ENCODE measurements at places on chromosomes 4 and X. TPM values are rescaled to one million over a fixed set of nuclear protein-coding genes. Genes with fewer than 3 reads are reported as not detected.

TFDP3 gene
- polyA plus RNA-seq: not detected

POF1B gene
- 0.91 TPM for polyA plus RNA-seq

MTNR1A gene
- 1.7 TPM for polyA plus RNA-seq

- no peak for DNase-seq
These were observed 92.7 kb downstream of the AFF2 start for GRCh38 chrX:148593146-148593545.

DNA sequence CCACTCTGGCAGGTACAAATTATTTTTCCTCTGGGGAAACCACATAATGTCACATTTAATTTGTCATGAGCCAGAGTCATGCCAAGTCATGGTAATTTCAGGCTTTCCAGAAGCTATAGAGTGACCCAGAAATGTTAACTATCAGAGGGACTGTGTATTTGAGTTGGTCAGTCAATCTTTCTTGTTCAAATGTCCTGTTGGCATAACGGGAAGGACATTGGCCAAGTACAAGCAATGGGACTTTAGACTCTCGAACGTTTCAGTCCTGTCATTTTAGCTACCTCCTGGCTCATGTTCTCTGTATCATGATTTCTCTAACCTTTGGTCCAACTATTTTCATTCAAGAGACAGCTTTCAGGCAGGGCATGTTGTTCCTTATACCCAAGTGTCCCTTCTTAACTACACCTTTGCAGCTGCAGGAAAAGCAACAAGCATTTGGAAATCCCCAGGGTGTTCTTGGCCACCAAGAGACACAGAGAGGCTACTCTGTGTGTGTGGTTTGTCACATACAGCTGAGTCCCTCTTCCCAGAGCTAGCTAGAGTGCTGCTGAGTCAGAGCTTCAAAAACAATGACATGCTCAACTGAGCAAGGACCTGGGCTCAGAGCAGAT lies 142.6 kb downstream of the EGF start:
- DNase-seq: no peak

- no peak for DNase-seq
These were observed 98.4 kb downstream of the AREG start for GRCh38 chr4:74543231-74543781.

GRCh38 chrX:72373136-72373535 lies 67.4 kb upstream of the CITED1 start:
- no peak for DNase-seq

GAGE12G gene
- not detected for polyA plus RNA-seq

DNA sequence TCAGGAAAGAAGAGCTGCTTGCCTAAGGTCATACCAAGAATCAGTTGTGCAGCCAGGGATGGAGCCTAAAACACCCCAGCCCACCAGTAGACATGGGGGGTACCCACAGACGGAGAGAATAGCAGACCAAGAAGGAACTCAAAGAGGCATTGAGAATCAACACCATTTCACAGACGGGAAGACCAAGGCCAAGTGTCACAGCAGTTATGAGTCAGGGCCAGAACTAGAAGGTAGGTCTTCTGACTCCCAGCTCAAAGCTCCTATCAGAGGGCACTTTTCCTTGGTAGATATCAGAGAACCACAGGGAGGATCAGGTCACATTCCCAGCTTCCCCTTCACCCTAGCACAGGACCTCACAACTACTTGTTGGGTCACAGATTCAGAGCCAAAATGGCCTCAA lies 14.5 kb downstream of the OTUD5 start:
- no peak for DNase-seq

DNA sequence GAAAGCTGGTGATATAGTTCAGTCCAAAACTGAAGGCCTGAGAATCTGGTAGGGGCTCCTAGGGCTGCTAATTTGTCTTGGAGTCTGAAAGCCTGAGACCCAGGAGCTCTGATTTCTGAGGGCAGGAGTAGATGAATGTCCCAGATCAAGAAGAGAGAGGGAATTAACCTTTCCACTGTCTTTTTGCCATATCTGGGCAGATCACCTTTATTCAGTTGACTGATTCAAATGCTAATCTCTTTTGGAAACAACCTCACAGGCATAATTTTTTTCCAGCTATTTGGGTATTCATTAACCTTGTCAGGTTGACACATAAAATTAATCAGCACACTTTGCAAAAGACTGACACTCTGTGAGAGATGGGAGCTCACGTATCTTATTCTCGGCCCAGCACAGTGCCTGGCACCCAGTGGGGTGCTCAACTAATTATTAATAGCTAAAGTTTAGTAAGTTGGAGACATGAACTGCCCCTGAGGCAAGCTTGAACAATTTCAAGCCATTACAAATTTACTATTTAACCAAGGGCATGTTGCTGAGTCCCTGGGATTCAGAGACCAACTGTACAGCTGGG lies 114.3 kb downstream of the CPEB2 start:
- peak; percentile 31 for DNase-seq

DNA sequence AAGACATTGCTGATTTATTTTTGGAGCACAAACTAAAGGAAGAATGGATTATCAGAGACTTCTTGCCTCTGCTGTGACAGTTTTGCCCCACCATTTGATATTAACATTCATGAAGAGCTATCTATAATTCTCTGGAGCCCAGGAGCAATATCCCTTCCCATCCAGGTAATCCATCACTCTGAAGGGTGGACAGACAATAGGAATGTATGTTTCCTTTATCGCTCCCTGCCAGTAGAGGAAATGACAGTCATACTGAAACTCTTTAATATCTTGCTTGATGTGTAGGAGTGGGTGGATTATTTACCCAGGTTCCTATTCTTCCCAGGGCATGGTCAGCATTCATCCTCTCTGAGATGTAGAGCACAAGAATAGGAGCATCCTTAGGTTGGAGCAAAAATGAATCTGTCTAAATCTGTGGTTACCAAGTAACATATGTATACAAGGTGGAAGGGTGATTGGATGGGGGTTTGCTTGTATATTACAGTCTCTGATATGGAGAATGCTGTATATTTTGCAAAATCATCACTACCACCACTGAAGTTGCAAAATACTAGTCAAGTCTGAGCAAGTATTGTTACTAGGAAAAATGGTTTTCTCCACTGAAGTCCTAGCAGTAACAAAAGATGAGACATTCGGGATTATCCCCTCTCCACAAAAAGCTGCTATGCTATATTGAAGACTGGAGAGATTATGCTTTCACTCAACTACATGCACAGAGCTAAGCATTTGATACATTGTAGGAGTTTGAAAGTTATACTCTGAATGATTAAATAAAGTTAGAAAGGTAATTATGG lies 151.6 kb downstream of the CBLL2 start:
- DNase-seq: no peak

DNA sequence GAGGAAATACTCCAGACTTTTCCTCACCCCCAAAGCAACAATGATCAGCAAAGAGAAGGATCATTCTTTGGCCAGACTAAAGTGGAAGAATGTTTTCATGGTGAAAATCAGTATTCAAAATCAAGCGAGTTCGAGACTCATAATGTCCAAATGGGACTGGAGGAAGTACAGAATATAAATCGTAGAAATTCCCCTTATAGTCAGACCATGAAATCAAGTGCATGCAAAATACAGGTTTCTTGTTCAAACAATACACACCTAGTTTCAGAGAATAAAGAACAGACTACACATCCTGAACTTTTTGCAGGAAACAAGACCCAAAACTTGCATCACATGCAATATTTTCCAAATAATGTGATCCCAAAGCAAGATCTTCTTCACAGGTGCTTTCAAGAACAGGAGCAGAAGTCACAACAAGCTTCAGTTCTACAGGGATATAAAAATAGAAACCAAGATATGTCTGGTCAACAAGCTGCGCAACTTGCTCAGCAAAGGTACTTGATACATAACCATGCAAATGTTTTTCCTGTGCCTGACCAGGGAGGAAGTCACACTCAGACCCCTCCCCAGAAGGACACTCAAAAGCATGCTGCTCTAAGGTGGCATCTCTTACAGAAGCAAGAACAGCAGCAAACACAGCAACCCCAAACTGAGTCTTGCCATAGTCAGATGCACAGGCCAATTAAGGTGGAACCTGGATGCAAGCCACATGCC lies 89.7 kb downstream of the TET2 start:
- DNase-seq: no peak

GRCh38 chr4:183355405-183355804 lies 33.2 kb upstream of the CLDN24 start:
- no peak for DNase-seq

DNA sequence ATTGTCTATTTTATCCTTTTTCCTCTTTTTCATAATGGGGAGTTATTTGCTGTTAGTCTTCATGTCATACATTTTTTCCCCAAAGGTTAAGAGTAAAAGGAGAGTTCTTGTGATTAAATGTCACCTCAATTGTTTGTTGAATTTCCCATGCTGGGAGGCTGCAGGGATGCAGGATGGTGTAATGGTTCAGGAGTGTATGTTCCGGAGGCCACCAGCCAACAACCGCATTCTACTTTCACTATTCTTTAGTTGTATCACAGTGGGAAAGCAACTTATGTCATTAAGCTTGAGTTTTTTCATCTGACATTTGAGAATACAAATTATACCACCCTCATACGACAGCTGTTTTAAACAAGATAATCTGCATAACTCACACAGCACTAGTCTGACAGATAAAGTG lies 15.4 kb downstream of the AFP start:
- no peak for DNase-seq

DNA sequence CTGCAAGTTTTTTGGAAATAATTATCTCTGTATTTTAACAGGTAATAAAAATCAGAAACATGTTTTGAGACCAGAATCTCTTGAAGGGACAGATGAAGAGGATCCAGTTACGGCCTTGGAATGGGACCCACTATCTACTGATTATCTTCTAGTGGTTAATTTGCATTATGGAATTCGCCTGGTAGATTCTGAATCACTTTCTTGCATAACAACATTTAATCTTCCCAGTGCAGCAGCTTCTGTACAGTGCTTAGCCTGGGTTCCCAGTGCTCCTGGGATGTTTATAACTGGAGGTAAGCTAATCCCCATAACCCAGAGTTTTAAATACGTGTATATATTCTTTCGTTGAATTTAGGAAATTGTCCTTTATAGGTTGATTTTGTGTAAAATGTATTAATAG lies 59.4 kb downstream of the WDR17 start:
- DNase-seq: no peak

DNA sequence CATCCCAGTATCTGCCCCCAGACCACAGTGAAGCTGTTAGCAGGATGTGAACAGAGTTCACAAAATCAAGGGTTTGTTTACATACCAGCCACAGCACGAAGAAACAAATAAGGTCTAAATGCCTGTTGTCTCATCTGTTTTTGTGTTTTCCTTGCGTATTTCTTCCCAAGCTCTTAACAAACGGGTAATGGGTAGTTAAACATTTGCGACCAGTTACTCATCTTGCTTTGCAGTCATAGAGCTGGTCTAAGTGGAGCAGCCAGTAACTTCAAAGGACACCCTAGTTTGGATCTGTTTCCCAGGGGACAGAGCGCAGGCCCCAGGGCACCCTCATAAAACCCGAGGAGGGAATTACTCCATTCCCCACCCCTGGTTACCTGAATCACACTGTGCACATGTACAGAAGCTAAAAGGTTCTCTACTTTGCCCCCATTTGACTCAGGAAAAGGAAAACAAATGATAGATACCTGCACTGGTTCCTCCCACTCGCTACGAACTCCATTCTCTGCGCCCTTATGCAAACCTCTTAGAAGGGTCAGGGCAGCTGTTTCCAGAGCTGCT lies 68.8 kb downstream of the MAML3 start:
- DNase-seq: no peak

DNA sequence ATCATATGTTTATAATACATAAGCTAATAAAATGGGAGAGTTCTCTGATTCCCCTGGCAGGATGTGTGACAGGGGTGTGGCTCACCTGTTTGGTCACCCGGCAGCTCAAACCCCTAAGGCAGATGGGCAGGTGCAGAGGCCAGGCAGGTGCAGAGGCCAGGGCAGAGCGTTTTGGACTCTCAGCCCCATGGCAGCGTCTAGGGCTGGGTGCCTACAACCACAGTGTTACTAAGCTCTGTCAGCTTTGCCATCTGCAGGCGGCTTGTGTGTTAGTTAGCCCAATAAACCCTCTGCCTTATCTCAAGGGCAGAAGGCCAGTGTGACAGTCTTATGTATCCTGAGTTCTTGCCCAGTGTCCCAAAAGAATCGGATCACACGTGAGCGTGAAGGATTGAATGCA lies 54.0 kb upstream of the UGT2B15 start:
- DNase-seq: no peak

- DNase-seq: peak; percentile 20
These were observed 269.6 kb downstream of the GBA3 start for GRCh38 chr4:22962295-22962694.

HPSE gene
- 1.1 TPM for polyA plus RNA-seq

PGRMC1 gene
- polyA plus RNA-seq: 247 TPM

CD38 gene
- polyA plus RNA-seq: 1.2 TPM

DNA sequence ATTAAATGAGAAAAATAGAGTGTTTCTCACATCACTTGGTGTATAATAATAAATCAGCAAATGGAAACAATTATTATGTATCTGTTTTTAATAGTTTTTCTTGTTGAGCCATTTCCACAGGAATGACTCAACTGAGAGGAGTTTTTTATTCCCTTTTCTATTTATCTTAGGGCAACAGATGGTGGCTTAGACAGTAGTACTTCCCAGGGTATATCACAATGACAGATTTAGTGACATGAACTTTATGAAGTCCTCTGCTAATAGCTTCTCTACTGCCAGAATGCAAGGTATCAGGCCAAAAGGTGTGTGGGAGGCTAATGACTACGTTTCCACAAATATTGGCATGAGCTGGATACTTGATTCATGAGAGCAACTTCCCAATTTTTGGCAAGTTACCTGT lies 126.7 kb downstream of the HTR2C start:
- no peak for DNase-seq

PPM1K gene
- polyA plus RNA-seq: 23.0 TPM

GRCh38 chrX:153864101-153864500 lies 21.9 kb downstream of the L1CAM start:
- no peak for DNase-seq

DNA sequence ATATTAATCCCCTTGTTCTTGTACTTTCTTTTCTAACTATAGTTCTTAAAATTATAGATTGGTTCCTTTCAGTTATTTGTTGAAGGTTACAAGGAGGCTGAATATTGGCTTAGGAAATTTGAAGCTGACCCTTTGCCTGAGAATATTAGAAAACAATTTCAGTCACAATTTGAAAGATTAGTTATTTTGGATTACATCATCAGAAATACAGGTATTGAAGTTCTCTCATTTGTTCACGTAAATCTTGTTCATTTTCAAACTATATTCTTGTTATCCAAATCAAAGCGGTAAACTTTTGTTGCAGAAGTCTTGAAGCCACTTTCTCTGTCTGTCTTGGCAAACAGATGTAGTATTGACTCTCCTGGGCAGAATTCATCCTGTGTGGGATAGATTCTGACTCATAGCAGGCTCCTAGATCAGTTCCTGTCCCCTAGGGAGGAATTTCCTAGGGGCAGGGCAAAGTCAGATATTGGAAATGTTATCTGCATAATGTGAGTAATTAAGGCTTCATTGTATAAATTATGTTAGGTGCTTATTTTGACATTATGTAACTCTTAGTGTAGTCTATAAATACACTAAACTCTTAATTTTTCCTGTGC lies 25.2 kb downstream of the PI4K2B start:
- DNase-seq: no peak

Measured in left kidney (tissue), 8 donors.